Large intestine (tissue), 12 donors: ENCODE measurements at places on chromosomes 7 and 10. TPM values are rescaled to one million over a fixed set of nuclear protein-coding genes. Genes with fewer than 3 reads are reported as not detected.

LUC7L2 gene
- 101 TPM for polyA plus RNA-seq

CUL1 gene
- 43.7 TPM for polyA plus RNA-seq

DNA sequence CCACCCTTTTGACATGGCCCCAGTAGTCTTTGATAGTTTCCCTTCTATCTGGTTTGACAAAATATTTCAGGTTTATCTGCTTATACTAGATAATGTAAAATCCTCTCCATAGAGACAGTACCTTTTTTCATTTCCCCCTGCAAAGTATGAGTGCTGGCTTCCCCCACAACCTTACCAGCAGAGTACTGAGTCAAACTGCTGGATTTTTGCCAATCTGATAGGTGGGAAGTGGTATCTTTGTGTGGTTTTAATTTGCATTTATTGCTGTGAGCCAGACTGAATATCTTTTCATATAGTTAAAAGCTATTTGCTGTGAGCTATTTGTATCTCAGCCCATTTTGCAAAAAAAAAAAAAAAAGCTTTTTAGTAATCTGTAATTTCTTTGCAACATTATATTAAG, 32.1 kb upstream of the HECTD2 start:
- no peak for DNase-seq

GRCh38 chr7:94355454-94355853, 39.2 kb upstream of the COL1A2 start:
- DNase-seq = no peak

- DNase-seq = no peak
Observed at GRCh38 chr7:55504093-55504859, 68.0 kb downstream of the VOPP1 start.

DNA sequence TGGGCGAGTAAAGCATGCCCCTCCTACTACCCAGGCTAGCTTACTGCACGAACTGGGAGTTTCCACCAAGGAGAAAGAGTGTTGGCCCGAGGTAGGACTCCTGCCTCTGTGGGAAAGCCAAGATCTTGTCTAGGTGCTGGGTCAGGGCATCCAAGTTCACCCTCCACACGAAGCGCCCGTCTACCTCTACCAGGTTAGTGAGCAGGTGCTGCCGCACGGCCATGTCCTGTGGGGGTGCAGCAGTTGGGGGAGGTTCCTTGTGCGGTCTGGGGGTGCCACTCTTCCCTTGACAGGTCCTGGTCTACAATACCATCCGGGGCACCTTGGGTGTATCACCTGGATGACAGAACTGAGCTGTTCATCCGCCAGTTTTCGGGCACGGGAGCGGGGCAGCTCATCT, 1.7 kb downstream of the ABHD11 start:
- DNase-seq = no peak

GRCh38 chr7:148699024-148699781, 500 bp downstream of the CUL1 start:
- DNase-seq = peak; percentile 84

- DNase-seq = peak; percentile 63
Observed at GRCh38 chr7:100053215-100053614, 3.6 kb downstream of the ZSCAN21 start.
